ENCODE measurements at places on chromosomes 16 and 17. TPM values are rescaled to one million over a fixed set of nuclear protein-coding genes. Genes with fewer than 3 reads are reported as not detected.

Gene NUDT7
- total RNA-seq, result 8.7 TPM

Gene CLEC3A
- total RNA-seq, result not detected

Gene ARL5C
- not detected for total RNA-seq

Gene OTOA
- 0.70 TPM for total RNA-seq

Gene JPH3
- total RNA-seq, result 0.91 TPM

Gene KRT40
- not detected for total RNA-seq

Gene HSPB9
- total RNA-seq, result not detected

Gene ADAMTS18
- not detected for total RNA-seq

Gene STX1B
- total RNA-seq, result 1.6 TPM

Gene CASKIN2
- 60.8 TPM for total RNA-seq

Gene KRTAP2-1
- not detected for total RNA-seq

- DNase-seq, result no peak
These were observed 4.7 kb downstream of the DYNC1LI2 start for GRCh38 chr16:66746682-66747081.

DNA sequence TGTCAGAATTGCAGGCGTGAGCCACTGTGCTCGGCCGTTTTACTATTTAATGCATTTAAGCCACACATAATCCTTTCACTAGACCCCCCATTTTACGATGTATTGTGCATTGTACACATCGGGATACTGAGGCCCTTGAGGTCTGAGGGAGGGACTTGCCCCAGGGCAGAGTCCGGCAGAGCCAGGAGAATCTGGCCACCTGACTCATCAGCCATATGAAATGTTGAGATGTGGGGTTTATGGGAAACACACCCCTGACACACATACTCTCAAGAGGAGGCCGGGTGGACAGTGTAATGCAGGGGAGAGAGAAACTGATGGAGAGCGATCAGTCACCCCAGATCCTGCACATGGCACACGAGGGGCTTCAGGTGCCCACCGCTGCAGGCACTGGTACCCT lies 196.6 kb downstream of the ZNF423 start:
- DNase-seq, result no peak

DNA sequence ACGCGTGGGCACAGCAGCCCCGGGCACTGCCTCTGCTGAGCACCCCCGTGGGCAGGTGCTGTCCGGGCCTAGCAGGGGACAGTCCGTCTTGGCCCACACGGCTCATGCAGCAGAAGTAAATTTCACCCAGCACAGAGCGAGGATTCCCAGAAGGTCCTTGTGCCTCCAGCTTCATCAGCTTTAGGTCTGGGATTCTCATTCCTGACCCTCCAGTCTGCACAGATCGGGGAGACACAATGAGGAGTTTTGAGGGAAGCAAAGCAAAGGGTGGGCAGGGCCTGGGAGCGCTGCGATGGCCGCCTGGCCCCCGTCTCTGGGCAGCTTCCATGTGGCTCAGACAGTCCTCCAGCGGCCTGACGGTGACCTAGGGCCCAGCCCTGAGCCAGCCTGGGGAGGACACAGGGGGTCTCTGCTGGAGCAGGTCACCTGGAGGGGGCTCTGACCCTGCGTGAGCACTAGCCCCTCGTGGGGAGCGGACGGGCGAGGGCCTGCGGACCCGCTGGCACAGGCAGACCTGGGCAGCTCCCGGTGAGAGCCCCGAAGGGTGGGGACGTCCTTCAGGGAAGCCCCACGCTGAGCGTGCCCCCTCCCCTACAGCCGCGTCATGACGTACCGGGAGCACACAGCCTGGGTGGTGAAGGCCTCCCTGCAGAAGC lies 30.7 kb upstream of the CHMP6 start:
- no peak for DNase-seq

- no peak for DNase-seq
These were observed 1.2 kb downstream of the NEUROD2 start for GRCh38 chr17:39606434-39607056.

- no peak for DNase-seq
These were observed 99.8 kb upstream of the TBX2 start for GRCh38 chr17:61299517-61300513.

DNA sequence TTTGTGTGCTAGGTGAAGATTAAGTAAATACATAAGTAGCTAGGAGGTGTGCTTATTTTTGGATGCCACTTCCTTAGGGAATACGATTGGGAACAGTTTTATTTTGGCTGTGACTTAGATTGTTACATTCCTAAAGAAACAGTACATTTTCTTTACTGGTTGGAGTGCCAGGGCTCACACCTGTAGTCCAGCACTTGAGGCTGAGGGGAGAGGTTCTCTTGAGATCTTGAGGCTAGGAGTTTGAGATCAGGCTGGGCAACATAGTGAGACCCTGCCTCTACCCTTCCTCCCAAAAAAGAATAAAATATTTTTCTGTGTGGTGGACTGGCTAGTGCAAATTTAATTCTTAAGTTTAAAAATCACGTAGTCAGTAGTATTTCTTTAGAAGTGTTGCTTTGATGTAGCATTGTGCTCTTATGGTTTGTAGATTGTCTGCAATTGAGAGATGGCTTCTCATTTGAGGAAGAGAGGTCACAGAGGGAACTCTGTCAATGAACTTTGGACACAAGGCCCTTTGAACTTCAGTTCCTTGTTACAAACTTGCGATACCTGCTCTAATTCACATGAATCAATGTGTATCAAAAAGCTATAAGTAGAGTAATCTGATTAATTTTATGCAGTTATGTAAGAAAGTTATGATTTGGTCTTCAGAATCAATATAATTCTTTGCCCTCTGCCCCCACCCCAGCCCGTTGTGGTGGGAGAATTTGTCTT lies 7.1 kb downstream of the HAPSTR1 start:
- no peak for DNase-seq

DNA sequence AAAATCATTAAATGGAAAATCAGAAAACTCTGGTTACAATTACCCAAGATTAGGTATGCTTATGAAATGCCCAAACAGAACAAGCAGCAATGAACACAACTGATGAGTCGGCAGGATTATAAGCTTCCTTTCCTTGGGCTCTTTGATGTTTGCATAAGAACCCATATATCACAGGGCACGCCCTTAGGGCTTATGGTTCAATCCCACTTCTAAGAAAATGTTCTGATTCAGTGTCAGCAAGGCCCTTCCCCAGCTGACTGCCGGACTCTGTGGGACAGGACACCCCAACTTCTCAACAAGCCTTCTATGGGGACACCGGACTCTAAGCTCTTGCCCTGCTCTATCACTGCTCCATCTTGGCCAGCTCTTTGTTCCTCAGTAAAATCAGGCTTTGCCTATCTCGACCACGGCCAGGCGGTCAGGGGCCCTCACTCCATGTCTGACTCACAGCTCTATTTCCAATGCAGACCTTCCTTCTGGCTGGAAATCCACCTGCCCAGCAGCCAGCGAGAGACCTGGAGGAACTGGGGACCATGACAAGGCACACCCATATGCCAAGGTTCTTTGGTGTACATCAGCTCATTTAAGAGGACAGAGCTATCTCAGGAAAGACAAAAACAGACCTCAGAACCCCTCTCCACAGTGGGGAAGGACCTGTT lies 26.8 kb downstream of the LITAFD start:
- no peak for DNase-seq

DNA sequence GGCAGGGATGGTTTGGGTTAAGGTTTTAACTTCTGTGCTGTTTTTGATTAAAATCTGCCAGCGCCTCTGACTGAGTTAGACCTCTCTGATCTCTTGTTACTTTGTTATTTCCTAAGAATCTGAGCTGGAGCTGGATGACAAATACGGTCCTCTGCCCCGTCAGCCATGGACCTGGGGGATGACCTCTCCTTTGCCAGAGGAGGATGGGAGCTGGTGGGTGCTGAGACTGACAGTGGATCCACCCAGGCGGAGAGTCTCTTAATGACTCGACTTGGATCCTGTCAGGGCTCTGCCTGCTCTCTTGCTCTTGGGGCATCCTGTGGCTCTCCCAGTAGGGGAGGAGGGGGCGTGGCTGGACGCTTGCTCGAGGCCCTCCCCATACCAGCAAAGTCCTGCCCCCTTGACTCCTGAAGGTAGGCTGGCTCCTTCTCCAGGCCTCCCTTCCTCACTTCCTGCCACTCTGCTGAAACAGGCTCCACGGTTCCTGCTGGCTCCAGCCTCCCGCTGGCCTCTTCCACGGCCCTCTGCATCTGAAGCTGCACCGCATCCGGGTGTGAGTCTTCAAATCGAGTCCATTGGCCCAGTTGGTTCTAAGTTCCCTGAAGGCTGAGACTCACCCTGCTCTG lies 24.8 kb upstream of the MAP3K14 start:
- peak; percentile 62 for DNase-seq

GRCh38 chr16:86375851-86376250 lies 134.5 kb upstream of the FOXF1 start:
- no peak for DNase-seq

DNA sequence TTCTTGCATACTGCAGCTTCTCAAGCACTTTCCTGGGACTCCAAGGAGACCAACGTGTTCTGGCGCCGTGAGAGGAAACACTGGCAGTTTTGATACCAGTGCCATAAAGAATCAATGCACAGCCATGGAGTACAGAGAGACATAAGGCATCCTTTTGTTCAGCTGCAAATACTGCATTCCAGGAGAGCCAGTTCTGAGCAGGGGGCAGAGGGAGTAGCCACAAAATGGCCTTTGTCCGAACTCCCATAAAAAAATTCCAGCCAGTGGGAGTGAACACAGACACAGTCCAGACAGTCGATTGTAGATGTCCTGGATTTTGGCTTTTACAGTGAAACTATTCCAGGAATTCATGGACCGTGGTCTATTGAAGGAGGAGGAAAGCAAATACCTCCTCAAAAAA lies 36.2 kb upstream of the TEKT3 start:
- DNase-seq, result no peak

DNA sequence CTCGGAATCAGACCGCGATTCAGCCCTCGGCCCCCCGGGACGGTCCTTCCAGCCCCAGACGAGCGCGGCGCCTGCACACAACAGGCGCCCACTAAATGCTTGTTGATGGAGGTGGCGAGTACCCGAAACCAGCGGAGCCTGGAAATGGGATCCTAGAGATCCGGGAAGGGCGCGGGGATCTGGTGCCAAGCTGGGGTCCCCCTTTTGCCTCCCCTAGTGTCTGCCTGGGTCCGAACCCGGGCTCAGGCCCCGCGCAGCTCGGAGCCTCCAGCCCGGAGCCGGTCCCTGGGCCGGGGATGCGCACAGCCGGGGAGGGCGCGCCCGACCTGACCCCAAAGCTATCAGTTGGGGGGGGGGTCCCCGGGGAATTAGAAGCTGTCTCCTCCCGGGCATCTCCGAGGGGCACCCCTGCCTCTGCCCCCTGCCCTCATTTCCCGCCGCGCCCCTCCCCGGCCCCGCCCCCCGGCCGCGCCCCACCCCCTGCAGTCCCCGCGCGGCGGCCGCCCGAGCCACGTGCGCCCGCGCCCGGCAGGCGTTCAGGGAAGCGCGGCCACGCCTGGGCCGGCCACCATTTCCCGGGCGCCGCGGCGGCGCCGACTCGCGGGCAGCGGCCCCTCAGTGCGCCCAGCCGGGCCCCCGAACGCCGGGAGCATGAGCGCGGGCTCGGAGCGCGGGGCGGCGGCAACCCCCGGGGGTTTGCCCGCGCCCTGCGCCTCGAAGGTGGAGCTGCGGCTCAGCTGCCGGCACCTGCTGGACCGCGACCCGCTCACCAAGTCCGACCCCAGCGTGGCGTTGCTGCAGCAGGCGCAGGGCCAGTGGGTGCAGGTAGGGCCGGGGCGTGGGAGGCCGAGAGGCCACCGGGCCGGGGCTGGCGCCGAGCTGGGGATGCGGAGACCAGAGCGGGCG lies at the start of gene CPNE7:
TSS of gene CPNE7 (plus strand) at position 512 of the 906 bp plus-strand sequence. CDS start at position 652, 140 bp downstream.
- no peak for DNase-seq

DNA sequence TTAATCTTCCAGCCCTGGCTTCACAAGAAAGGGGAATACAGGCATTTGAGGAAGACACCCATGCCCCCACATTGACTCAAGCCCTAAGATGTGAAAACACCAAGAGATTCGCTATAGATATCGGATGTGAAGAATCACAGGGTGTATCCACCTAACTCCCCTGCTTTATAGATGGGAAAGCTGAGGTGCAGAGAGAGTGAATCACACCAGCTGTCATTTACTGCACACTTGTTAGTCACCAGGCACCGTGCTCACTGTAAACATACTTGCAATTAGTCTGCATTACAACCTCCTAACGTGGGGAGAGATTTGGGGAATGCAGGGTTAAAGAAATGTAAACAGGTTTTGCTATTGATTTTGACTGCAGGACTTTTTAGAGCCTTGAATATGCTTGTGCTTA lies 325.5 kb downstream of the C16orf95 start:
- DNase-seq, result no peak

GRCh38 chr17:30225112-30225511 lies 10.4 kb downstream of the SLC6A4 start:
- no peak for DNase-seq

GRCh38 chr16:50532576-50532975 lies 15.6 kb upstream of the NKD1 start:
- DNase-seq, result no peak

- peak; percentile 76 for DNase-seq
These were observed 5.3 kb upstream of the CDR2L start for GRCh38 chr17:74981979-74982662.

DNA sequence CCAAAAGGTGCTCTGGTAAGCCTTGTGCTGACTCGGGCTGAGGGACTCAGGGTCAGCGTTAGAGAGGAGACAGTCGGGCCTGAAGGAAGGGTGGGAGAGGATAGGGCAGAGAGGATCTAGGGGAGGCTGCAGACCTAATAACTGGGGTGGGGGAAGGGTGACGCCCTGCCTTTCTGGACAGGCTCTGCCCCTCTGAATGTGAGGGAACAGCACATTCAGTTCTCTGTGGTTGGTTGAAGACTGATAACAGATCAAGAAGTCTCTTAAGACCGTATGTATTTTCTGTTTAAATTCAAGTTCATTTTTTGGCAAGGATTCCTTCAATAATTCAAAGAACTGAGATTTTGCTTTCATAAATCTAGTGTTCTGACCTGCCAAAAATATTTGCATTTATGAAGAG lies 56.2 kb upstream of the TEKT3 start:
- no peak for DNase-seq

DNA sequence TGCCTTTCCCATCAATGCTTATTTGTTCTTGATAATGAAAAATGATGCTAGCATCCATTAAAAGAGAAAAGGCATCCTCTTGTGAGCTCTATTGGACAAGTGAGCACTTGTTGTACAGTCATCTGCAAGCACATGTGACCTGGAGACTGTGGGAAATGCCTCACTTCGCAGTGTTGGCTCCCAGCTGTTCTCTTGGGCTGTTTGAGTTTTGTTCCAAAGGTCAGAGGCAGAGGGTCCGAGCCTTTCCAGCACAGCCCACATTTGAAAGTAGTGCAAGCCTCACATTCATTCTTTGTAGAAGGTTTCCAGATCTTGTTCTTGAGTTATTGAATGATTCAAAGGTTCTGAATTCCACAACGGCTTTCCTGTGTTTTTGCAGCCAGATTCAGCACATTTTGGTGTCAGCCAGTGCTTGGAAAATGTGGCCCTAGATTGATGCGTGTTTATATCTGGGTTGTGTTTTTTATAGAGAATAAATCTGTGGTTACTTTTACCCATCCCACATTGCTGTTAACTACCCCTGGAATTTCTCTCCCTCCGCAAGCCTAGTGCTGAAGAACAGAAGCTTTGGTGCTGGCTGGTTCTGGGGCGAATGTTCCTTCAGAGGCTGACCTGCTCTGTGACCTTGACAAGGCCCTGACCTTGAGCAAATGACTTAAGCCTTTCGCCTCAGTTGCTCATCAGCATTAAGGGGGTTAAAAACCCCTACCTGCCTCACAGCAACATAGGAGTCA lies 49.8 kb downstream of the CDH1 start:
- DNase-seq, result no peak
